Inflammatory macrophage (primary cell): ENCODE measurements at places on chromosomes 1 and 21.

- DNase-seq: peak; percentile 8
These were observed 128.6 kb downstream of the RIPK4 start for GRCh38 chr21:41638201-41638790.

GRCh38 chr1:113133038-113133437, 60.0 kb downstream of the LRIG2 start:
- peak; percentile 24 for DNase-seq

DNA sequence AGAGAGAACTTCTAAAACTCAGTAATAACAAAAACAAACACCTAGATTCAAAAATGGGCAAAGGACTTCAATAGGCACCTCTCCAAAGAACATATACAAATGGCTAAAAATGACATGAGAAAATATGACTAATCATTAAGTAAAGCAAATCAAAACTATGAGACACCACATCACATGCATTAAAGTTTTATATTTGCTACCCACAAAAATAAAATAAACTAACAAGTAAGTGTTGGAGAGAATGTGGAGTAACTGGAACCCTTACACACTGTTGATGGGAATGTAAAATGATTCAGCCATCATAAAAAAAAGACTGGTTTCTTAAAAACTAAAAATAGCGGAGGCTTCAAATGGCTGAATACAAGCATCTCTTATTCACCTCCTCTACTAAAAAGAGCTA, 262.1 kb upstream of the PKN2 start:
- DNase-seq: no peak

DNA sequence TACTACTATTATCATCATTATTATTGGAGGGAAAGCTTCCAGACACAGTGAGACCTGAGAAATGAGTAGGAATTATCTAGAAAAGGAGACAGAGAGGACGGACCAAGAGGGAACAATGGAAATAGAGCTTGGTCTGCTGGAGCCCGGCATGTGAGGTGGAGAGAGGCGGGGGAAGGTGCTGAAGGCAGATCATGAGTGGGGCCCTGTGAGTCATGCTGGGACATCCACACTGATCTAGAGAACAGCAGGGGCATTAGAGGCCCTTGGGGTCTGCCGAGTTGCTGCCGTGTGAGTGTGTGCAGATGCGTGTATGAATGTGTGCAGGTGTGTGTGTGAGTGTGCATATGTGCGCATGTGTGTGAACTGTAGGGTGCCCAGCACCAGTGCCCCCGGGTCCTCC, 65.7 kb downstream of the TMCO4 start:
- no peak for DNase-seq

DNA sequence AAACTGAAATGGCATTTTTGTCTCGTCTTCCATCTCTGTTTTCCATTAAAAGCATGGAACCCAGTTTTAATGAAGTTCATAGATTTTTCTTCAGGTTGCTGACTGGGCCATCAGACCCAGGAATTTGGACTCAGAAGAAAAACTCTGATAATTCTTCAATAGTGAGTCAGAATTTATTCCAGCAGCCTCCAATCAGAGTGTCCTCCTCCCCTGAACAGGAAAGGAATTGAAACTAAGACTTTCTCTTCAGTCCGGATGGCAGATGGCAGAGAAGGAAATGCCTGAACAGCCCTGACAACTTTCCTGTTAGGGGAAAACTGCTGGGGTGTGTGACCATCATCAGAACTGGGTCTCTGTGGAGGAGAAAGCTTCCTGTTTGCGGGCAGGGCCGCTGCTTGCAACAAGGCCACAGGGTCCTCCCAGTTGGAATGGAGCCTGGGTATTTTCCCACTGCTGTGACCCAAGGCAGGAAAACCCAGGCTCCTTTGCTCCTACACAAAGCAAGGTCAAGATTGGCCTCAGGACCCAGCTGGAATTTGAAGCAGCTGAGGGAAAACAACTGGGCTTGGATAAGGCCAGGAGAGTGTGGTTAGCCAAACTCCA, 20.7 kb downstream of the CD34 start:
- peak; percentile 44 for DNase-seq
